ENCODE measurements at places on chromosomes 2 and 18. TPM values are rescaled to one million over a fixed set of nuclear protein-coding genes. Genes with fewer than 3 reads are reported as not detected.
A peak's percentile ranks its signal among the peaks of the same experiment; 100 is the strongest.

Gene ACOXL
- total RNA-seq: not detected

- H3K27me3 ChIP-seq: no peaks in the 10 kb centered on the region
- no peak for DNase-seq
- no peak overlapping the region for H3K4me3 ChIP-seq
These were observed 85.6 kb downstream of the MARCHF4 start for GRCh38 chr2:216286616-216287231.

GRCh38 chr2:128784626-128785306, 466.1 kb upstream of the HS6ST1 start:
- H3K27me3 ChIP-seq: no peaks in the 10 kb centered on the region
- no peak for DNase-seq
- H3K4me1 ChIP-seq: no peaks in the 10 kb centered on the region
- H3K27ac ChIP-seq: no peak overlapping the region

Gene AMER3
- total RNA-seq: not detected

Gene SERPINB8
- total RNA-seq: 30.4 TPM

Gene KYNU
- 10.9 TPM for total RNA-seq

DNA sequence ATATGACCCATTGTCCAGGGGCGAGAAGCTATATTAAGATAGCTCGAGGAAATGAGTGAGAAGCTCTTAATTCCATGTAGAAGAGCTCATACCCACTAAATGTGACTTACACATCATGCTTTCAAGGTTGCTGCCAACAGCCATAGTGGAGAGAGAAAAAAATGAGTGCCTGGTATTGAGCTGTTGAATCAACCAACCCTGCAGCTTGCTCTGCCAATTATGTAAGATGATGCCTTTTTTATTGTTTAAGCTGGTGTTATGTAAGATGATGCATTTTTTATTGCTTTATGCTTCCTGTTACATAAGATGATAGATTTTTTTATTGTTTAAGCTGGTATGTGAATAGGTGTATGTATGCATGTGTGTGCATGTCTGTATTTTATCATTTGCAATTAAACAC, 228.2 kb downstream of the CCDC178 start:
- no peaks in the 10 kb centered on the region for H3K27me3 ChIP-seq
- no peak for DNase-seq
- no peaks in the 10 kb centered on the region for H3K4me1 ChIP-seq
- H3K27ac ChIP-seq: no peak overlapping the region
- H3K36me3 ChIP-seq: no peaks in the 10 kb centered on the region

DNA sequence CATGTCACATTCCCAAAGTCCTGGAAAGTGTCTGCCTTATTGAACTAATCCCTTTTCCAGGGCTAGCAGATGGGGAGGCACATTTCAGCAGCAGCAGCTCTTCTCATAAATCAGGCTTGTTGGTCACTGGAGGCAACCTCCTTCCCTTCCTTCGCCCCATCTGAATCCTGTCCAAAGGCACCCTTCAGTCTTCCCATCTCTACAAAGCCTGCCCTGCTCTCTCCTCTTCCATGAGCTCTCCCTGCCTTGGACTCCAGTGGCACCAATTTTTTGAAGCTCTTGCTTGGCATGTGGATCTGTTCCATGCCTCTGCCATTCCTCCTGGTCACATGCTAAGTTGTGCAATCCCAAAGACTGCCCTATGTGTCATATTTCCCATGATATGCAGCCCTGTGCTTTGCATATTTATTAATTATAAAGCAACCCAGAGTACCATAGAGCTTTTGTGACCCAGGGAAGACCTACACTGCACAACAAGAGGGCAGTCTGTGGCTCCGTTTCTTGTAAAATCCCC, 70.3 kb downstream of the ANTXR1 start:
- H3K4me3 ChIP-seq: no peak overlapping the region
- no peaks in the 10 kb centered on the region for H3K27me3 ChIP-seq
- H3K27ac ChIP-seq: peak overlapping the region; percentile 64
- no peak for DNase-seq
- peaks cover 34% of the 10 kb centered on the region for H3K4me1 ChIP-seq
- peaks cover 42% of the 10 kb centered on the region for H3K36me3 ChIP-seq

DNA sequence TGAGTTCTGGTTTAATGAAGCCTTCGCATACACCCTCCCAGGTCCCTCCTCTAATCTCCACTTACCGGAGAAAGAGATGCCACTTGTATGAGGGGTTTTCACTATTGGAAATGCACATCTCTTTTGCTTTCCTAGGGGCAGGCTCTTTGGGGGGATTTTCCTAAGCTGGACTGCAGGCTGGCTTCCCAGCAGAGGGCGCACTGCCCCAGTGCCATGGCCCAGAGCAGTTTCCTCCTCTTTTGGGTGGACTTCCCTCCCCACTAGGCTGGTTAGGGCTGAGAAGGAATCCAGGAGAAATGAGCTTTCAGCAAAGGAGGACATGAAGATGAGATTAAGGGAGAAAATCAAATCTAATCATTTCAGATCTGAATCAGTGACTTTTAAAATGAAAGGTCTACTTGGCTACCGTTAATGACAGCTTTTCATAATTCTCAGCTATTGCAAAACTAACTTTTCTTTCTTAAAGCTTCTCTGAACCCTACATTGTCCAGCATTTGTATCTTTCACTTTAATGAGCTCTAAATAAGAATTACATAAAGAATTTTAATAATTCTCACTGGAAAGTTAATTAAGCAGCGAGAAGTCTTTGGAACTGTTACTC, 784.1 kb upstream of the FANCL start:
- H3K36me3 ChIP-seq: no peaks in the 10 kb centered on the region
- no peaks in the 10 kb centered on the region for H3K27me3 ChIP-seq
- no peaks in the 10 kb centered on the region for H3K4me1 ChIP-seq
- H3K4me3 ChIP-seq: no peak overlapping the region
- DNase-seq: no peak
- H3K27ac ChIP-seq: no peak overlapping the region

DNA sequence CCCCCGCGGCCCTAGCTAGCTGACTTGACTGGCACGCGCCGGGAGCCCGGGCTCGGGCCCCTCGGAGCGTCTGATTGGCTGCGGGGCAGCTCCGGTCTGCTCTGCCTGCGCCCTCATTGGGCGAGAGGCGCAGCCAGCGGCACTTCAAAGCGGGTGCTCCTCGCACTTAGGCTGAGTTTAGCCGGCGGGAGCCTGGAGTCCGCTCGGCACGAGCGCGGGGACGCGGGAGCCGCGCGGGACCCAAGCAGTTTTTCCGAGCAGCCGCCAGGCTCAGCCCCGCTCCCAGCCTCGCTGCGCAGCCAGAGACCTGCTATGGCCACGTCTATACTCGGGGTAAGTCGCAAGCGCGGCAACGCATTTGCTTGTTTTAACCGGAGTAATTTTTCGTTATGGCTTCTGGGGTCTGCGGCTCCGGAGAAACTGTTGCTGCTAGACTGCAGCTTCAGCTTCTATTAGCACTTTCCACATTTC, at the start of gene SP9:
Gene SP9 (plus strand): TSS at position 174 of the 471 bp plus-strand sequence. CDS start 139 bp downstream, at position 313.
- DNase-seq: peak; percentile 87
- H3K27me3 ChIP-seq: peaks cover 98% of the 10 kb centered on the region
- peaks cover 5% of the 10 kb centered on the region for H3K4me1 ChIP-seq
- no peaks in the 10 kb centered on the region for H3K36me3 ChIP-seq

DNA sequence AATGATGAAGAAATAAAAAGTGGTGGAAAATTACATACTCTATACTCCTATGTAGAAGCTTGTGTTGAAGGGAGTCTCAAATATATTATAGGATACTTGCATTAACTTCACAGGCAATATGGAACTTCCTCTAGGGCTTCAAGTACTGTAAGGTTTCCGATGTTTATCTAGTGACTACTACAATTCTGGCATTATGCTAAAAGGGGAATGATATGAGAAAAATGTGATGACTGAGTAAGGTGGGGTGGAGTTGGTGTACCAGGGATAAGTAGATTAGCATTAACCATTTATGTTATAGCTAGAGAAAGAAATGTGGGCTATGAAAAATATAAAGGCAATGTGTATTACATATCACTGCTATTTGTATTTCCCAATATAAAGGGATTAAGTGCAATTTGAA, 229.5 kb downstream of the DCC start:
- no peak for DNase-seq
- no peaks in the 10 kb centered on the region for H3K36me3 ChIP-seq
- no peak overlapping the region for H3K27ac ChIP-seq
- H3K27me3 ChIP-seq: no peaks in the 10 kb centered on the region
- H3K4me3 ChIP-seq: no peak overlapping the region

Gene TMEM247
- not detected for total RNA-seq

GRCh38 chr2:124704071-124704925, 679.2 kb downstream of the CNTNAP5 start:
- no peaks in the 10 kb centered on the region for H3K36me3 ChIP-seq
- H3K27ac ChIP-seq: no peak overlapping the region
- no peaks in the 10 kb centered on the region for H3K27me3 ChIP-seq
- no peak overlapping the region for H3K4me3 ChIP-seq
- H3K4me1 ChIP-seq: no peaks in the 10 kb centered on the region
- no peak for DNase-seq

GRCh38 chr2:163808406-163808805, 72.6 kb upstream of the FIGN start:
- no peak overlapping the region for H3K4me3 ChIP-seq
- H3K4me1 ChIP-seq: no peaks in the 10 kb centered on the region
- H3K27me3 ChIP-seq: no peaks in the 10 kb centered on the region

DNA sequence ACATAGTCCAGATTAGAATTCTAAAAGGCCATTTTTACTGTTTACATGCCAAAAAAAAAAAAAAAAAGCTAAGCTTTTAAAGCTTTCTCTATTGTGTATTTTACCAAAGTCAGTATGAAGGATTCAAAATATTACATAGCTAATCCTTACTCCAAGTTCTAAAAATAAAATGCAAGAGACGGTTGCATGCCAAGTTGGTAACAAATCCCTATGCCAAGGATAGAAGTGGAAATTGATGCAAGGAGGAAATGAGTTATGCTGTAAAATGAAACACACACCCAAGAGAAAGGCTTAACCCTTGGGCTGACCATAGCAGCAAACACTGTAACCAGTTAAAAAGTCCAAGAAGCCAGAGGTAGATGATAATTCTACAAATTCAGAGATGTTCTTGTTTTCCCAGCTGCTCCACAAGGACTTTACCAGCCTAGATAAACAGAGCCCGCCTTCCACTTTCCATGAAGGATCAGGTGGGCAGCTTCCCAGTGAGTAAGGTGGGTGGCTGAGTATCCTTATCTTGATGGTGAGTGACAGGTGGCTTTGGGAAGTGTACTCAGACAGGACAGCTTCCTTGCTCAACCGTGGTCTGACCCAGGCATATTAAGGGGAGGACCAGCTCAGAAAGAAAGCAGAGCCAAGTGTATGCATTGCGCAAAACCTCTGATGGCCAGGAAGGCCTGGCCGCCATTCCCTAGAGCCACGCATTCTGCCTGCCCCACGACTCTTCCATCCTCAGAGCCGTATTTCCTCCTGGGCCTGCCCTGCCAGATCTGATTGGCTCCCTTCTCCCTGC, 34.4 kb downstream of the ATP8B1 start:
- no peaks in the 10 kb centered on the region for H3K27me3 ChIP-seq
- H3K27ac ChIP-seq: peak overlapping the region; percentile 62
- peak; percentile 65 for DNase-seq
- peak overlapping the region; percentile 6 for H3K4me3 ChIP-seq
- peaks cover 5% of the 10 kb centered on the region for H3K36me3 ChIP-seq

GRCh38 chr2:31504311-31504710, 76.4 kb downstream of the SRD5A2 start:
- H3K4me3 ChIP-seq: no peak overlapping the region
- H3K27me3 ChIP-seq: no peaks in the 10 kb centered on the region
- H3K4me1 ChIP-seq: no peaks in the 10 kb centered on the region
- no peak for DNase-seq
- no peak overlapping the region for H3K27ac ChIP-seq
- no peaks in the 10 kb centered on the region for H3K36me3 ChIP-seq

DNA sequence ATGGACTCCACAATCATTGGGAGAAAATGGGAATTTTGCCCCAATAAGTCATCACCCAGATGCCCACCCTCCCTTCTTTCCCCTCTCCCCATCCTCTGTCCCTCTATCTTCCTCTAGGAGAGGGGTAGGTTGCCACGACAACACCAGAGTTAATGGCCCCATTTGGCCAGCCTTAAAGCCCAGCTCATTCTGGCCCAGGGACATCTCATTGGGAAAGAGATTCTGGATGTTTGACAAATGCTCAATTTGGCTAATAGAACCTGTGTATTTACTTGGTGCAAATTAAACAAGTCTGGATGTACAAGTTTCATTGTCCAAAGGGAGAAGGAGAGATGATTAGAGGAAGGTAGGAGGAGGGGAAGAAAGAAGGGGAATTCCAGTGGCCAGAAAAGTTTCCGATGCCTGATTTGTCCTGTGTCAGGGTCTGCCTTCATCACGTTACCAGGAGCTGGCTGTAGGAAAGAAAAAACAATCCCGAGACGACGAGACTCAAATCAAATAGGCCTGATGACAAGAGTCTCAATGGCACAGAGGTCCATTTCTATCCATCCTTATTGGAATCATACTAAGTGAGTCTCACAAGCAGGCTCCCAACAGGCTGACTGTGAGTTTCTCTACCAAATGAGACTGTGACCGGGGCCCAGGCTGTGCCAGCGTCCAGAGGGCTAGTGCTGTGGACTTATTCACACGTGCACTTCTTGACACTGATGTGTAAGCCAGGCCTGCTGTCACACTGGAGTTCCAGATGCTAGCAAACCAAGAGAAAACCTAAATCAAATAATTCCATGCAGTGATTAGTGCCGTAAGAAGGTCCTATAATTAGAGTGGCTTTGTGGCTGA, 265.2 kb upstream of the APCDD1 start:
- H3K27me3 ChIP-seq: peaks cover 4% of the 10 kb centered on the region
- no peaks in the 10 kb centered on the region for H3K36me3 ChIP-seq
- H3K27ac ChIP-seq: no peak overlapping the region
- no peak overlapping the region for H3K4me3 ChIP-seq

- peaks cover 31% of the 10 kb centered on the region for H3K4me1 ChIP-seq
- H3K4me3 ChIP-seq: no peak overlapping the region
- H3K36me3 ChIP-seq: peaks cover 81% of the 10 kb centered on the region
- no peaks in the 10 kb centered on the region for H3K27me3 ChIP-seq
- no peak for DNase-seq
These were observed 43.0 kb upstream of the NARS1 start for GRCh38 chr18:57664568-57665165.

Gene MC4R
- not detected for total RNA-seq

DNA sequence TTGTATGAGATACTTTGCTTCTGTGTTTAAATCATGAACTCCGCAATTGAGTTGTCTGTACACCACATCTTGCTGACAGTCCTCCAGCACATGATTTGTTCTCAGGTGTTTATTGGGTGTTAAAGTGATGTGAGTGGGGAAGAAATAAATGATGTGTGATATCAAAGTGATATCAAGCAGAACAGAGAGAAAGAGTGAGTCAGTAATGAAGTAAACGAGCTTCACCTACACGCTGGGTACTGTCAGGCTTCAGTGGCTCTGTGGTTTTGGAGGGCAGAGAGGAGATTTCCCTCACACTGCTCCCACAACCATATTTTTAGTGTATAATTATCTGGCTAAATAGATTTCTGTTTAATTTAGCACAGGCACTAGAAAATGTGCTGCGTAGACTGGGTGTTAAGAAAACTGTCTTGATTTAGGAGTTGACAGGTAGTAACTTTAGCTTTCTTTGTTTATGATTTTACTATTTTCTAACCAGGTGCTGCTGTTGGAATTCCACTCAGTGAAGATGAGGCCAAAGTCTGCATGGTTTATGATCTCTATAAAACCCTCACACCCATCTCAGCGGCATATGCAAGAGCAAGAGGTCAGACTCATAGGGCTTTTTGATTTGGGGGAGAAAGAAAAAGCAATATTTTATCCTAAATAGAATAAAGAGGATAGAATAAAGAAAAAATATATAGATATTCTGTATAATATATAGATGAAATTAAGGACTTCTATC, 21.2 kb downstream of the ATIC start:
- H3K36me3 ChIP-seq: peaks cover 71% of the 10 kb centered on the region
- no peaks in the 10 kb centered on the region for H3K27me3 ChIP-seq
- peaks cover 11% of the 10 kb centered on the region for H3K4me1 ChIP-seq
- DNase-seq: no peak
- H3K27ac ChIP-seq: no peak overlapping the region
- no peak overlapping the region for H3K4me3 ChIP-seq
